ENCODE measurements at places on chromosomes 2 and 18.

- DNase-seq: no peak
Observed at GRCh38 chr2:240933048-240933965, 27.2 kb downstream of the CROCC2 start.

DNA sequence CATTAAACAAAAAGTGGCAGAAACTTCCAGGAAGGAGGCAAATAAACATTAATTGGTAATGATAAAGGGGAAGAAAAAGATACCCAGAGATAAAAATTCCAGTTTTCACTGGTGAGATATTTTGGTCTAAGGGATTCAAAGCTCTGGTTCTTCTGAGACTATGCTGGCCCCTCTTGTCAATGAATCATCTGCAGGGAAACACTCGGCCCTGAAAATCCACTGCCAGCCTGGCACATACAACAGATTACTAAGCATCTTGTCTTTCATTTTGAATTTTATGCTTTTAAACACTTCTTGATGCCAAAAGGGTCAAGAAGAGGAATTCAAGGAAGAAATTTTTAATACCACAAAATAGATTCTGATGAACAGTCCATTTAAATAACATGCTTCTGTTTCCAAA lies 1603.8 kb upstream of the ZEB2 start:
- DNase-seq: no peak

DNA sequence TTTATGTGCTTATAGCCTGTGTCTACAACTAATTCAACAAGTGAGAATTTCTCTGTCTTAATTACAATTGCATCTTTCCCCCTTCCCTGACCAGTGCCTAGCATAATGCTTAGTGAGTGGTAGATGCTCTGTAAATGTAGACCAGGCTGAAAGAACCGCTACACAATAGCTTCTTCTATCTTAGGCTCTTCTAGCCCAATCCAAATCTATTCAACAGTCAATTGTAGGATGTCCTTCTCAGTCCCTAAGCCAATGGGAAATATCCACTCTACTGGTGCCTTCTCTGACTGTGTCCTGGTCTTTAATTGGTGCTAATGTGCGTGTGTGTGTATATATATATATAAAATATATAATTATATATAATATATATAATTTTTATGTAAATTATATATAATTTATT lies 34.1 kb upstream of the GCC2 start:
- no peak for DNase-seq

DNA sequence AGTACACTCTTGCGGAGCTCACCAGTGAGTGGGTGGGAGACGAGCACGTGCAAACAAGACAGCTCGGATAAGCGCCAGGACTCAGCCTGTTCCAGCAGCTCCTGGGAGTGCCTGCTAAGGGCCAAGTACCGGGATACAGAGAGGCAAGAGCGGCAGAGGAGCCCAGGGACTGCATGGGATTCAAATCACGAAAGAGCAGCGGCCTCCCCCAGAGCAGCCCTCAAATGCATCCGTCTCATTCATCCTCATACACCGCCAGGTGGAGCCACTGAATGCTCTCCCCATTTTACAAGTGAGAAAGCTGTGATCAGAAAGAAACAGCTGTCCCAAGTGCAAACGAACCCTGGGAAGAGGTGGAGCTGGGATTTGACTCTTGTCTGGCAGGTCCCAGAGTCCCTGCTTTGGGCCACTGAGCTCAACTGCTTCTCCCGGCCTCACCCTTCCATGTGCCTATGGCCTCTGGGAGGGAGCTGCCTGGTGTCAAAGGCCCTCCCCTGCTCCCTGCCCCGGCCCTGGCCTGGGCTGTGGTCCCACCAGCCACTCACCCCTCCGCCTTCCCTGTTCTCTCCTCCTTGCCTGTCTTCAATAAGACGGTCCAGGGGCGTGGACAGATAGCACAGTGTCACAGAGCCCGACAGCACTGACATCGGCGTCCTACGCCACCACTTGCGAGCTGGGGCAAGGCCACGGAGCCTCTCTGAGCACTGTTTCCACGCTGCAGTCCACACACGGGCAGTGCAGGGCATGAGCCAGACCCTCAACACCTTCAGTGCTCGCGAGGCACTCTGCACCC lies 72.8 kb upstream of the TAF1B start:
- no peak for DNase-seq

DNA sequence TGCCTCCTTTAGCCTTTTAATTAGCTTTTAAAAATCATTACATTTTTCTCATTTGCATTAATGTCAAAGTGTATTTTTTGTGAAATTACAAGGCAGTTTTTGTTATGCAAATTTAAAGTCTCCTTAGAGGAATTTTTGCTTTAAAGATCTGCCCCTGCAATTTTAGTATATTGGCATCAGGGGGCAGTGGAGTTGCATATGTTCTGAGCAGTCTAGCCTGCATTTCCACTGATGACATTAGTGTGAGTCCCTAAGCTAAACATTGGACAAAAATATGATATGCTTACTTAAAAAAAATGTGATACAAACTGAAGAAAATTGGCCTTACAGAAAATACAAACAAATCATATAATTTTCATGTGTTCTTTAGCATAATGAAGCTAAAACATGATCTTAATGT lies 426.5 kb downstream of the SLC4A3 start:
- DNase-seq: no peak

- no peak for DNase-seq
Observed at GRCh38 chr18:48170651-48171050, 238.5 kb downstream of the ZBTB7C start.

DNA sequence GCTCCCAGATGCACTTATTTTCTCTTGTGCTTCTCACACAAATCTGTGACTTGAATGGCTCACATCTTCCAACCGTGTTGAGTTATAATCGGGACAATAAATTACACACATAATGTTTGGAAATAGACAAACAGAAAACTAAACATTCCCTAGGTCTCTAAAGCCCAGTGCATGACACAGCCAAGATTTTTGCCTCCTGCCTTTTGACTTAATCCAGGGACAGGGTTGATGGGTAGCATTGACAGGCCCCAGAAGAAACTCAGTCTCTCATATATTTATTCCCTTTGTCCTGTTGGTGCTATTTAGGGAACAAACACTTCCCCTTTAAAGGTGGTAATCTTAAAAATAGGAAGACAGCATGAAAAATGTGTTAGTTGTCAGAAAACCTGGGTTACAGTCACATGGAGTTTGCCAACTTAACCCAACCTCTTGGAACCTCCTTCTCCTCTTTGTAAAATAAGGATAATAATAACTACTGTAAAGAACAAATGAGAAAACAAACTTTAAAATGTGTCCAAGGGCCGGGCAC lies 24.0 kb upstream of the ARPC2 start:
- DNase-seq: no peak

GRCh38 chr2:191048073-191048472 lies 34.1 kb upstream of the STAT1 start:
- DNase-seq: no peak

DNA sequence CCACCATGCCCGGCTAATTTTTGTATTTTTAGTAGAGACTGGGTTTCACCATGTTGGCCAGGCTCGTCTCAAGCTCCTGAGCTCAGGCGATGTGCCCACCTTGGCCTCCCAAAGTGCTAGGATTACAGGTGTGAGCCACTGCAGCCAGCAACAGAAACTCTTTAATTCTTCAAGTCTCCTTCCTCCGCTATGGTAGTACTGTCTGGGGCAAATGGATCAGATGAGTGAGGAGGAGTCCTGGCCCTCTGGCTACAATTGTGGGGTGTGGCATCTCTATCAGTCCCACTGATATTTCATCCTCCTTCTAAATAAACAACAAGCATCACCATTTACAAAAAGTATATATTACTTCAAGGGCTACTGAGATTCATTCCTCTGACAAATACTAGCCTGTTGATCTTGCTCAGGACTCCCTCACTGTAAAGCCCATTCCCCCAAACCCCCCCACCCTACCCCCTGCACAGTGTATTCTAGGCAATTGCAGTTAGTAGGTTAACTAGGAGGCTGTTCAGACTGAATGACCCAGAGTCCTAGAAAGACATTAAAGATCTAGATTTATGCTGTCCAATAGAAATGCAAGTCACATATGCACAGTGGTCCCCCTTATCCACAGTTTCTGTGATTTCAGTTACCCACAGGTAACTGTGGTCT lies 71.2 kb upstream of the STAM2 start:
- DNase-seq: no peak

GRCh38 chr2:241316825-241317224 lies 1.1 kb downstream of the SEPTIN2 start:
- DNase-seq: no peak

DNA sequence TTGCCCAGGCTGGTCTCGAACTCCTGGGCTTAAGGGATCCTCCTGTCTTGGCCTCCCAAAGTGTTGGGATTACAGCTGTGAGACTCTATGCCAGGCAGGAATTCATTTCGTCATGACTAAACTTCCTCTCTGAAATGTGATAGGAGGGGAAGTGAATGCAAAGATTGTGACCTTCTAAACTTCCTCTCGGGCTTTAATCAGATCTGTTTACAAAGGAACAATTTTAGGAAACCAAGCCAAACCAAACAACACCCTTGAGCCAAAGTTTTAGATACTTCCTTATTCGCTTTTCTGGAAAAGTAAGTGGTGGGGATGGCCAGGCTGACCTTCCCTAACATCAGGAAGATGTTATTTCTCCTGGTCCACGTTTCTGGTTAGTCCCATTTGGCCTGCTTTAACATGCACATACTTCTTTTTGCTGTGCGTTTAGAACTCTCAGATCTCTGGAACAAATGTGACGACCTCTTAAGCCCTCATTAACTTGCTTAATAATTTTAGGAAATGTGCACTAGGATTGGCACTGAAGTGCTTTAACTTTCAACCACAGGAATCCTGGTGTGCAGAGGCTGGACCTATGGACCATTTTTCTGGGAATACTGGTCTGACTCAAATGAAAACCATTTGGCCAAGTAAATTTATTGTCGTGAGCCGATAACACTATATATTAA lies 33.2 kb upstream of the YES1 start:
- DNase-seq: no peak

DNA sequence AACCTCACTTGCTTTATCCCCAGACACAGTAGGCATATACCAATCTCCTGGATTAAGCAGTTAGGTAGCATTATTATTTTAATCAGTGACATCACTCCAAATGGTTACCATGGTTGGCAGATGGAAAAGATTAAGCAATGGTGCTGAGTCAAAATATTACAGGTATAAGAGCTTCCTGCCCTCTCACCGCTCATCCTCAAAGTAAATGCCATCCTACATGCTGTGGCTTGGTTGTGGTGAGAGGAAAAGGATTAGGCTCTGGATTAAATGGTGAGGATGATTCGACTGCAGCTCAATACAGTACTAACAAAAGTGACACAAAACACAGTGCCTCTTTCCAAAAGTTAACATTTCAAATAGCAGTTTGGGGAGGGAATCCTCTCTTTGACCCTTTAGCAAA lies 108.9 kb upstream of the ACAA2 start:
- no peak for DNase-seq

DNA sequence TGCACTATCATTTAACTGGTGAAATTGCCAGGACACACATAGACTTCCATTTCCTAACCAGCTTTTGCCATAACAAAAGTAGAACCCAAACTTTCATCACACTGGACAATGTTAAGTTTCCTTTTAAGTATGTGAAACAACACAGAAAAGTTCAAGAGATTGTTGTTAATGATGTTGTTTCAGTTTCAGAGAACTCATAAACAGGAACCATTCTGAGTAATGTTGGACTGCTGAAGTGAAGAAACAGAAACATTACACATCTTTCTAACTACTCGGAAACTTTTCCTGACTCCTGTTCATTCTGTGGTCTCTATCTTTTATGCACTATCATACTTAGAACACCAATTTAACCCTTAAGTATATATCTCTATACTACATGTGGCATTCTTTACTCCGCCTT lies 179.2 kb downstream of the RIT2 start:
- no peak for DNase-seq

GRCh38 chr18:39607034-39607433 lies 2041.4 kb upstream of the CELF4 start:
- no peak for DNase-seq

DNA sequence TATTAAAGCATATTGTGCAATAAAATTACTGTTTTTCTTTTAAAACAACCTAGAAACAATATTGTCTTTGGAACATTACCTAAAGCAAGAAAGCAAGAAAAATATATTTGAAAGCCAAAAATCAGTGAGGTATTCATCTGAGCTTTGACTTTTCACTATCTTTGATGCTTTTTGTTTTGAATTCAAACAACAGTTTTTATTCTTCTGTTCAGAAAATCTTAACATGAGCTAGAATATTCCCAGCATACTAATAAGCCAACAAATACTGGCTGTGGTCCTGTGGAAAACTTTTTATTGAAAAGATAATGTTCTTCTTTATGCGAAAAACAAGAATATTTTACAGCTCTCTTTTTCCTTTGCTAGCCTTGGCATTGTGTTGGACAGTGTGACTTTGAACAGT lies 19.8 kb downstream of the FAM171B start:
- DNase-seq: no peak

DNA sequence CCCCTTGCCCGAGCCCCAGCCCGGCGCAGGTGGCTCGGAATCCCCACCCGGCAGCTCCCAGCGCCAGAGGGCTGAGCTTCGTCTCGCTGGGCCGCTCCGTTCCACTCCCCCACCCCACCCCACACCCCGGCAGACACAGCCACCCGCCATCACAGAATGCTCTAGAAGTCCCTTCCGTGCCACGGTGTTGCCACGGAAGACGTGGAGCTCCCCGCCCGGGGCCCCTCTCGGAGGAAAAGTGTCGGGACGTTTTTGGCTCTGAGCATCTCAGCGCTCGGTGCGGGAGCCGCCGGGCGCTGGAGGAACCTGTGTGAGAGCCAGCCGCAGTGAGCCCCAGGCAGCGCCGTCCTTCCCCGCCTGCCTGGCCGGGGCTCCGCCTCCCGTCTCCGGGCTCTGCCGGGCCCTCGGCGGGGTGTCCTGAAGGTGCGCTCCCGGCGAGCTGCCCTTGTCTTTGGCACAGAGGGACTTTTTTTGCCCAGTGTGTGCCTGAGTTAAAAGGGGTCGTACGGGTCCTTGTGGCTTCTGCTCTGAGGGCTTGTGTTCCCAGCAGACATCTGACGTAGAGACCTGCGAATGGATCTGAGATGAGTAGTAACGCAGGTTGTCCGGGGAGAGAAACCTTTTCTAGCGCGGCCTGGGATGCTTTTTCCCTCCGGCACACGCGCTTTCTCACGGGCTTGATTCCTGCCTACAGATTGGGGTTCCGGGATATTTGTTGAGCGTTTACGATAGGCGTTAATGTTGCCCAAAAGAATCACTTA lies 1.8 kb downstream of the ZCCHC2 start:
- DNase-seq: peak; percentile 43

GRCh38 chr2:241417626-241418025 lies 61.5 kb downstream of the FARP2 start:
- no peak for DNase-seq

Data from activated T-cell treated with anti-CD3 and anti-CD28 coated beads for 24 hours (primary cell).